ENCODE measurements at places on chromosomes 4 and X.

DNA sequence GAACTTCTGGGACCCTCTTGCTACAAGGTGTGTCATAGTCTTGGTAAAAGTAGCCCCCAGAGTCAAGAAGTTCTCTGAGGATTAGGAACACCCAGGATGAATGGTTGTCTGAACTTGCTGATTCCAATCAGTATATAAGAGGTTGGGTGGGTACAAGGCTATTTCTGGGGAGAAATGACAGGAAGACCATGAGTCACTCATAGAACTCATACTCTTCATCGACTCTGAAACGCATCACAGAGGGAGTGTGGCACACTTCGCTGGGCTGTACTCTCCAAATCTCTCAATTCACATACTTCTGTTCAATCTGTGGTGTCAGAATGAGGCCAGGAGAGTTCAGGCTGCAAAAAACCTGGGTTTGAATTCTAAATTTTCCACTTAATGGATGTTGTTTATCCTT, 193.2 kb upstream of the LEF1 start:
- DNase-seq, result no peak

GRCh38 chr4:1998296-1998695, 10.5 kb downstream of the NELFA start:
- no peak for DNase-seq

DNA sequence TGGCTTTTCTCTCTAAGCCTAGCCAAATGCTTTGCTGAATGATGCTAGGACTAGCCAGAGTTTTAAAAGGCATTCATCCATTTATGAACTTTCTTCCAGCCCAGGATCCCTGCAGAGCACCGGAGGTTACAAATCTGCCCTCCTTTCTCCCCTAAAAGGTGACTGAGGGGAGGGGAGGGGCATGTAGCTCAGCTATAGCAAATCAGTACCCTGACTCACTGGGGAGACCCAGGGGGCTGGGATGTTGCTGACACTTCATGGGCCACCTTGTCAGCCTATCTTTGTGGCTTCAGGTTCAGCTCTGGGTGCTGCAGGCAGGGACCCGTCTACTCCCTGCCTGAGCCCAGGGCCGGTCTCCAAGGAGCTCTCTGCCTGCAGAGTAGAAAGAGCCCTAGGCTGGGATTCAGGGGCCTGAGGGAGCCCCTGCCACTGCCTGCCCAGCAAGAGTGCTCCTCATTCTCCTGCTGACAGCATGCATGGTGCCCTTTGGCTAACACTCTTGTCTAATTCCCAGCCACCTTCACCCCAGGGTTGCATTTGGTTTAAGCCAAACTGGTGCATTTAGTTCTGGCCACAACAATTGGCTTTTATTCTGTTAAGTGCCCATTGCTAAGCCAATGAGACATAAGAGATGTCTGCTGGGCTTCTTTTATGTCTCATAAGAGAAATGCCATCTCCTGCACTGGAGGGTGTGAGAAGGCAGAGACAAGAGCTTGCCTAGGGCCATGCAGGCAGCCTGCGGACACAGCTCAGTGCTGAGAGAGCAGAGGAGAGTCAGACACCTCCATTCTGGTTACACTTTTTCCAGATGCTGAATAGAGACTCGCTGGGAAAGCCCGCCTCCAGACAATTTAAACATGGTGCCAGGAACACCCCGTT, 11.9 kb upstream of the UBA6 start:
- DNase-seq, result no peak

DNA sequence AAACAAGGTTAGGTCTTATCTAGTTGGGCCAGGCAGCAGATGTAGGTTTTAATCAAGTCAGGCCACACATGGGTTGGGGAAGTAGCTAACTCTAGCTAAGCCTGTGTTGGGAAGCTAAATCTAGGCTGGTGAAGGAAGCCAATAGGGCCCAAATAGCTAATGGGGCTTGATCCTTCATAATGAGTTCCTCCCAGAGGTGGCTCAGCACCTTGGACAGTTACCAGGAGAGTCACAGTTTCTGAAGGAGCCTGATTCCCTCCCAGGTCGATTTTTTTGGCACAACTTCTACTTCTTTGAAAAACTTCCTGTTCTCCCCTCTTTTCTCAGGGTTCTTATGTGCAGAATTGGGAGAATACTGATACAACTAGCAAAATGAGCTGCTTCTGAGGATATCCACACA, 242.5 kb upstream of the PRPS2 start:
- no peak for DNase-seq

DNA sequence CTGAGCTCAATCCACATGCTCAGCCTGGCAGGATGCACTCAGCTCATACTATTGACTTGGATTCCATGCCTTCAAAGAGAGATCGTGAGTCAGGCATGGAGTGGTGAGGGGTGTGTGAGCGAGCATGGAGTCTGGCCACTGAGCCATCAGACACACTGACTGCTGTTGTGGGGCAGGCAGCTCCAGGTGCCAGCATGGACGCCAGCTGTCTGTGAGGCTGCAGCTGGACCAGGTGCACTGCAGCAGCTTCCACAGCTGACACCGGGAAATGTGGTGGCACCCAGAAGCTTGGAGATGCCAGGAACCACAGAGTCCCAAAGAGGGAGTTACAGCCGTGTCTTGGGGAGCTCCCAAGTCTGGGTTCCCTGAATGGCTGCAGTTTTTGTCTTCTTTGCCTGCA, 1026.4 kb upstream of the ADGRL3 start:
- DNase-seq, result no peak

GRCh38 chr4:167248271-167248670, 14.0 kb upstream of the SPOCK3 start:
- no peak for DNase-seq

GRCh38 chrX:131388293-131388692, 99.2 kb upstream of the IGSF1 start:
- no peak for DNase-seq

GRCh38 chr4:63459329-63459728, 949.9 kb downstream of the TECRL start:
- DNase-seq, result no peak

DNA sequence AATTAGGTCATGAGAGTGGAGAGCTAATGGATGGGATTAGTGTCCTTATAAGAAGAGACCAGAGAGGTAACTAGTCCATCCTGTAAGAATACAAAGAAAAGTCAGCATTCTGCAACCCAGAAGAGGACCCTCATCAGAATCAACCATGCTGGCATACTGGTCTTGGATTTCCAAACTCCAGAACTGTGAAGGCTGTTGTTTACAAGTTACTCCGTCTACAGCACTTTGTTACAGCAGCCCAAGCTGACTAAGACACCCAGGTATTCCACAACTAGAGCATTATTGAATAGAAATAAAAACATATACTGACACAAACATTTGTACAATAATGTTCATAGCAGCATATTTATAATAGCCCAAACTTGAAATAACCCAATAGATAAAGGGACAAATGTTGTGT, 9.2 kb downstream of the TMEM156 start:
- no peak for DNase-seq

DNA sequence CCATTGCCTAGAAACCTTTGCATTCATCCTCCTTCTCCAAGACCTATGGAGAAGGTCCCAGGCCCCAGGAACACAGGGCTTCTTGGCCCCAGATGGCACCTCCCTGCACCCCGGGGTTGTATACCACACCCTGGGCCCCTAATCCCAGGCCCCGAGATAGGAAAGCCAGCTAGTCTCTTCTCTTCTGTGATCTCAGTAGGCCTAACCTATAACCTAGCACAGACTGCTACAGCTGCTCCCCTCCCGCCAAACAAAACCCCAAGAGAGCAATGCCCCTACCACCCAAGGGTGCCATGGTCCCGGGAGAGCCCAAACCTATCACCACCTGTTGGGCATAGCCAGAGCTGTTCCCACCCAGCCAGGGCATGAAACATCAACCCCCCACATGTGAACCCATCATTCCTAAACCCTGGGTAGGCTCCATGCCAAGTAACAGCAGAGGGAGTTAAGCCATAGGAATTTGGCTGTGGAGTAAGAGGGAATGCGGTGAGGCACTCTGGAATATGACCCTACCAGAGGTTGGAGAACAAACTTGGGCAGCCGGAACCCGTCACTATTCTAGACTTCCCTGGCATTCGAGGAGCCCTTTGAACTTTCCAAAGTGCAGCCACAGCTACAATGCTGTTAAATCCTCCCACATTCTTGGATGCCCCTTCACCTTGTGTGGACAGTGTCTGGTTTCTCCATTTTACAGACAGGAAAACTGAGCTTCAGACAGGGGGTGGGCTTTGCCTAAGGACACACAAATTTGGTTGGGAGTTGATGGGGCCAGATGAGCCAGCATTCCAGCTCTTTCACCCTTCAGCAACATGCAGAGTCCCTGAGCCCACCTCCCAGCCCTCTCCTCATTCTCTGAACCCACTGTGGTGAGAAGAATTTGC, 10.9 kb upstream of the SASH3 start:
- DNase-seq, result no peak

- no peak for DNase-seq
These were observed 112.1 kb downstream of the DHRSX start for GRCh38 chrX:2388669-2389068.

GRCh38 chr4:128832243-128832625, 22.7 kb downstream of the JADE1 start:
- DNase-seq, result no peak

DNA sequence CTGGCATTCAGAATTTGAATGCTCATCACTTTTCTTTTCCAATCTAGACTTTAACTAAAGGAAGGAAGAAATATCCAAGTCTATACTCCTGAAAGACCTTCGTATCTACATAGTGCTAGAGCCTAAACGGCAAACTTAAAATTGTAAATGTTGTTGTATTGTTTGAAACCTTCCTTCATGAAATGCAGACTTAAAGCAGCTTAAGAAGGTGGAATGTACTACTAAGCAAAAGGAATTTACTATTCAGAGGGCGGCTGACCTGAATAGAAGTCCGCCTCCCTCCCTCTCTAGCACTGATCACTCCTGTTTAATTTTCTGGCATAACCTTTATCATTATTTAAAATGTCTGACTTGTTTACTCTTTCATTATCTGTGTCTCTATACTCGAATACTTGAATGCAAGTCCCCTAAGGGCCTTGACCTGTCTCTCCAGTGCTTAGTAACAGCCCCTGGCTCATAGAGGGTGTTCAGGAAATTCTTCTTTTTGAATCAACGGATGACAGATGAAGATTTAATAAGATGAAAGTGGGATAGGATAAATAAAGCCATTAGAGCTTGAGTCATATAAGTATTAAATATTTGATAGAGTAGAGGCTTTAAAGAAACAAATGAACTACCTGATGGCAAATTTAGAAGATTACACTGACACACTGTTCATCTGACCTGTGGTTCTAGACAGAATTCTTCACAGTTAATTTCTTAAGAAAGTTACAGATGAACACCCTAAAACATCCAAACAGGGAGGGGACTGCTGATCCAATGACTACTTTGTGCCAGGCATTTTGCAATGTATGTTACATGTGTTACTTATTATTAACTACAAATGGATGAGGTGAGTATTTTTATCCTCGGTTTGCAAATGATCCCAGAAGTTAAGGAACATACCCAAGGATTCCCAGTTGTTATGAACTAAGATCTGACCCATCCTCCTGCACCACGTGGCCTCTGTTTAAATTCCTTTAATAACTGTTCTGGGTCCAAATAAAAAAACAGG, 20.2 kb upstream of the RBPJ start:
- DNase-seq, result no peak
